GM12864 (cell line): ENCODE measurements at places on chromosomes 1 and 21.

DNA sequence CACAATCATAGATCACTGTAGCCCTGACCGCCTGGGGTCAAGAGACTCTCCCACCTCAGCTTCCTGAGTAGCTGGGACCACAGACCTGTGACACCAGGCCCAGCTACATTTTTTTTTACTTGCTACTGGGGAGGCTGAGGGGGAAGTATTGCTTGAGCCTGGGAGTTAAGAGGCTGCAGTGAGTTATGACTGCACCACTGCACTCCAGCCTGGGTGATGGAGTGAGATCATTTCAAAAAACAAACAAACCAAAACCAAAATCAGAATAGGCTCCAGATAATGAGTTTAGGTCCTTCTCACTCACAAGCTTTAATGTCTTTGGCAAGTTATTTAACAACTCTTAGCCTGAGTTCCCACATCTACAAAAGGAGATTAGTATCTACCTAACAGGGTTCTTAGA is 22.8 kb downstream of the WDR26 start:
- no peak for DNase-seq

DNA sequence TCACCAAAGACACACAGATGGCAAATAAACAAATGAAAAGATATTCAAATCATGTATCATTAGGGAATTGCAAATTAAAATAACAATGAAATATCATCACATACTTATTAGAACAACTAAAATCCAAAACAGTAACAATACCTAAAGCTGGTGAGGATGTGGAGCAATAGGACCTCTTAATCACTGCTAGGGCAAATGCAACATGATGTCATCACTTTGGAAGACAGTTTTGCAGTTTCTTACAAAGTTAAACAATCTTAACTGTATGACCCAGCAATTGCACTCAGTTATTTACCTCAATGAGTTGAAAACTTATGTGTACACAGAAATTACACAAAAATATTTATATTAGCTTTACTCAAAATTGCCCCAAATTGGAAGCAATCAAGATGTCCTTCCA is 47.3 kb downstream of the SELENOF start:
- no peak for DNase-seq

DNA sequence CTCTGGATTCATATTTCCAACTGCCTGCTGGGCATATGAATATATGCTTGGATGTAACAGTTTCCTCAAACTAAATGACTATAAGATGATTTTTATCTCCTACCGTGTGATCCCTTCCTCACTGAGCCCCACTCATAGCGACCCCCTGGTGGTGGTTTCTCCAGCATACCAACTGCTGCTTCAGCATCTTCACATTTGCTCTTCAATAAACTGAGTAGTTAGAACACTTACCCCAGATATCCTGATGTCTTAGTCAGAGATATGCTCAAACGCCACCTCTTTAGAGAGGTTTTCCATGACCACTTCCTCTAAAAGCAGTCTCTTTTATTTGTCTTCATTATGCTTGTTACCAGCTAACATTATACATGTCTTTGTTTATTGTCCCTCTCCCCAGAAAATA is 10.2 kb upstream of the HNRNPR start:
- DNase-seq = no peak

DNA sequence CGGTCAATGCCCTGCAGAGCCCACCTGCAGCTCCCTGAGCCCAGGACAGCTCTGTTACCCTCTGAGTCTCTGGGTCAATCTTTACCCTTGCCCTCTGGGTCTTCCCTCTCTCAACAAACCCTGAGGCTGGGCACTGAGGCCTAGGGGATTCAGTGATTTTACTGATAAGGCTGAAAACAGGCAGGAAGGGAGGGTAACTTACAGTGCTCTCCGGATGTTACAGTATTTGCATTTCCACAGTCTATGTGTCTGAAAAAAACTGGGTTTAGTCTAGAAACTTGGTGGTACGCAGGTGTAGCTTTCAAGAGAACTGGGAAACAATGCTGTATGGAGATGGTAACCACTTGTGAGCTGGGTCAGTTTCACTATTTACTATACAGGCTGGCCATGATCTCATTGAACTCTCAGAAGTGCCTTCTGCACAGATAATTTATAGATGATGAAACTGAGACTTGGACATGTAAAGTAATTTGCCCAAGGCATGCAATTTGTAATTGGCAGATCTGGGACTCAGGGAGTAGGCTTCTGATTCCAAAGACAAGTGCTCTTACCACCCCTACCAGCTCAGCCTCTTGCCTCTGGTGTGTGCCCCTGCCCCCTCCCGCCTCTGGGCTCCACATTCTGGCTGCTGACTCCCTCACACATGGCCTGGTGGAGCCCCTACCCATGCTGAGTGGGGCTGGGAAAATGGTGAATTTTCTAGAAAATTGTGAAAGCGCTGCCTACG is 48.8 kb downstream of the TENT5C start:
- DNase-seq = peak; percentile 97

DNA sequence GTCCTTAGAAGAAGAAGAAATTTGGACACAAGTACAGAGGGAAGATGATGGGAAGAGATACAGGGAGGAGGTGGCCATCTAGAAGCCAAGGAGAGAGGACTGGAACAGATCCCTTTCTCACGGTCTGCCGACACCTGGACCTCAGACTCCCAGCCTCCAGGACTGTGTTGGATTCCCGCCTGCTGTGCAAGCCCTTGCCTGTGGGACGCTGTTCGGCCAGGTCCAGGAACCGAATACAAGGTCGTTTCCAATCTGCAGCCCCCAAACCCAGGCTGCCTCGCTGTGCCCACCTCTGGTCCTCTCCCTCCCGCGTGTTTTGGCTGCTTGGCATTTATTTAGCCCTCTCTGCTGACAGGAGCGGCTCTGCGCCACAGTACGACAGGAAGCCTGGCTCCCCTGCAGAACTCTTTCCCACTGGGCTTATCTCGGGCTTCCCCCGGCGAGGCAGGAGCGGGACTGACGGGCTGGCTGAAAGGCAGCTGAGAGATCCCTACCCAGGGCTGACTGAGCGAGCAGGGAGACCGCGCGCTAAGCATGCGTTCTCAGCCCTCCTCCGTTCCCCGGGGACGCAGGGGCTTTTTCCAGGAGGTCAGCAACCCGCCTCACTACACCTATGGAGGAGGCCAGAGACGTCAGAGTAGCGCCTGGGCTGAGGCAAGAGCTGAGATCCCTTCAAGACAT is 238.4 kb downstream of the TNR start:
- no peak for DNase-seq

- no peak for DNase-seq
Observed at GRCh38 chr1:160247053-160247452, 15.3 kb downstream of the DCAF8 start.

DNA sequence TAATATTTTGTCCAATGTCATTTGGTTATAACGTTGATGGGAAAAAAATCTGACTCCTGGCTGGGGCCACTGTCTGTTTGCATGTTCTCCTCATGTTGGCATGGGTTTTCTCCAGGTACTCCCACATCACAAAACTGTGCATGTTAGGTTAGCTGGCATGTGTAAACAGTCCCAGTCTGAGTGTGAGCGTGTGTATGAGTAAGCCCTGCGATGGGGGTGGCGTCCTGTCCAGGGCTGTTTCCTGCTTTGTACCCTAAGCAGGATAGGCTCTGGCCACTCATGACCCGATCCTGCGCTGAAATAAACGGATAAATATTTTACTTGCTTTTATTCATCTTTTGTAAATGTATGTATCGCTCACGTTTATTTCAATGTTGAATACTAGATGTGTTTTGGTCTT is 13.5 kb downstream of the EFCAB14 start:
- no peak for DNase-seq

- peak; percentile 24 for DNase-seq
Observed at GRCh38 chr1:224377676-224378006, 21.0 kb downstream of the CNIH4 start.

DNA sequence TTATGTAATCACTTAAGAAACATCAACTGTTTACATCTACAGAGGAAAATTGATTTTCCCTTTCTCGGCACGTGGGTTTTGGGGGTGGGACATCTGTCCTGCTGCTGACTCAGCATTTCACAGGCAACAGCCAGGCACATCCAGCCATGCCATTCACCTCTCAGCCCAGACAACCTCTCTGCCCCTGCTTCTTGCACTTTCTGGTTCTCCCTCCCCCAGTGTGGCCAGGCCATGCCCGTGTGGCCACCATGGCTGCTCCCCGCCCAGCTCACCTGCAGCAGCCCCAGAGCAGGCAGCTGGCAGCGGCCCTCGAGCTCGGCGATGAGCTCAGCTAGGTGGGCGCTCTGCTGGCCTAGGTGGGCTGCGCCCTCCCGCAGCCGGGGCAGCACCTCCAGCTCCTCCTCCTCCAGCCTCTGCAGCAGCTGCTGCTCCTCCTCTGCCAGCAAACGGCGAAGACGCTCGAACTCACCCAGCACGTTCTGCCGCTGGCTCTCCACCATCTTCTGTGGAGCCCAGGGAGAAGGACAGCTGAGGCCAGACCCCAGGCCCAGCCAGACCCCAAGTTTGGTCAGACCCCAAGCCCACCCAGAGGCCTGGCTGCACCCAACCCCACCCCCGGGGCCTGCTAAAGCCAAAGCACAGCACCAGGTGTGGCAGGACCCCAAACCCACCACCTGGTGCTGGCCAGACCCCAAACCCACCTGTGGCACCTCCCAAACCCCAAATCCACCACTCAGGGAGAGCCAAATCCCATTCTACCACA is 5.8 kb downstream of the TRIM11 start:
- no peak for DNase-seq

GRCh38 chr1:65281846-65282245 is 27.5 kb upstream of the DNAJC6 start:
- DNase-seq = no peak

GRCh38 chr1:181603735-181604410 is 120.6 kb downstream of the CACNA1E start:
- no peak for DNase-seq

DNA sequence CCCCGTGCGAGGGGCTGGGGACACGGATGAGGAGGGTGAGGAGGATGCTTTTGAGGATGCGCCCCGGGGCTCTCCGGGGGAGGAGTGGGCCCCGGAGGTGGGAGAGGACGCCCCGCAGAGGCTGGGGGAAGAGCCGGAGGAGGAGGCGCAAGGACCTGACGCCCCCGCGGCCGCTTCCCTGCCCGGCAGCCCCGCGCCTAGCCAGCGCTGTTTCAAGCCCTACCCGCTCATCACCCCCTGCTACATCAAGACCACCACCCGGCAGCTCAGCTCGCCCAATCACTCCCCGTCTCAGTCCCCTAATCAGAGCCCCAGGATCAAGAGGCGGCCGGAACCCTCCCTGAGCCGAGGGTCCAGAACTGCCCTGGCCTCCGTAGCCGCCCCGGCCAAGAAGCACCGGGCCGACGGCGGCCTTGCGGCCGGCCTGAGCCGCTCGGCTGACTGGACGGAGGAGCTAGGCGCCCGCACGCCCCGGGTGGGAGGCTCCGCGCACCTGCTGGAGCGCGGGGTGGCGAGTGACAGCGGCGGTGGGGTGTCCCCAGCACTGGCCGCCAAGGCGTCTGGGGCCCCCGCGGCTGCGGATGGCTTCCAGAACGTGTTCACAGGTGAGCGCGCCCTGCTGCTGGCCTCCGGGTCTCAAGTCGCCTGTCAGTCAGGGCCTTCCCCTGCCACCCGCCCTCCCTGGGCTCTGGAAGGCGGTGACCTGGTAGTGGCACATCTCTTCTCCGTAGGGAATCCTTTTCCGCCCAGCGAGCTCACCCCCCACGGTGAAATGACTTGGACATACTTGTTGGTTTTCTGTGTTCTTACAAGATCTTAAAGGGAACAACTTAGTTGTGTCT is 1.7 kb downstream of the FMN2 start:
- DNase-seq = no peak

- DNase-seq = no peak
Observed at GRCh38 chr1:171251042-171251951, 3.0 kb downstream of the FMO1 start.

- DNase-seq = no peak
Observed at GRCh38 chr1:20449735-20450311, 36.2 kb downstream of the CAMK2N1 start.

GRCh38 chr21:38861056-38861455 is 55.3 kb downstream of the ETS2 start:
- DNase-seq = no peak

- no peak for DNase-seq
Observed at GRCh38 chr1:235375919-235376605, 8.8 kb downstream of the TBCE start.

- no peak for DNase-seq
Observed at GRCh38 chr1:6148497-6149241, 31.5 kb downstream of the CHD5 start.
